ENCODE measurements at places on chromosomes 2 and 18. TPM values are rescaled to one million over a fixed set of nuclear protein-coding genes. Genes with fewer than 3 reads are reported as not detected.
A peak's percentile ranks its signal among the peaks of the same experiment; 100 is the strongest.

DNA sequence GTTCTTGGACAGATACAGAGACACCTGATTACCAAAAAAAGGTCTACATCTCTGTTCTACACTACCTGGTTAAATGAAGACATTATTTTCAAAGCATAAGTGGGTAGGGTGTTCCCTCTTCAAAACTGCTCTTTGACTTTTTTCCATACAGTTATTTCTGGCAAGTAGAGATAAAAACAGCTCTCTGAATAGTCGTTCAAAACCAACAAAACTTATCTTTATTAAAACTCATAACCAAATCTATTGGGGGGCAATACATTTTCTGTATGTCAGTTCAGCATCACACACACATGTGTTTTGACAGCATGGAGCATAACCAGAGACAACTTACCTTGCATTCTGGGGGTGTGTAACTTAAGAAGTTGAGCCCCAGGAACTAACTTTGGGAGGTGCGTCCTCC is 149.0 kb upstream of the EPC2 start:
- DNase-seq = no peak

Gene RASGRP3
- 9.2 TPM for total RNA-seq

Gene ASB18
- total RNA-seq = not detected

Gene CFC1
- not detected for total RNA-seq

Gene TPO
- total RNA-seq = 18.8 TPM

Gene FKBP7
- 21.0 TPM for total RNA-seq

GRCh38 chr2:37326285-37326684 is 1.7 kb upstream of the PRKD3 start:
- DNase-seq = peak; percentile 75

Gene VWA3B
- total RNA-seq = not detected

DNA sequence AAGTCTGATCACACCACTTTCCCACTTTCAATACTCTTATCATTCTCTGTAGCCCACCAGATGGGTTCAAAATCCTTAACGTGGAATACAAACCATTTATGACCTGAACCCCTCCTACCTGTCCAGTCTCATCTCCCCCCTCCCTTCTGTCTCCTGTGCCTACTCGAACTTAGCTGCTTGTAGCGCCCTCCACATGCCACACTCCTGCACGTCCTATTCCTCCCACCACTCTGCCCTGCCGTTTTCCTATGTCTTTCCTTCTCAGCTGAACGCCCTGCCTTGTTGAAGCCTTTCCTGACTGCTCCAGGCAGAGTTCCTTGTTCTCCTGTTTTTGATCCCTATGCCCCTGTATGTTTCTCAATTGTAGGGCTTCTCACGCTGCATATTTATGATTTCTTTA is 390.1 kb downstream of the HRH4 start:
- DNase-seq = no peak

GRCh38 chr18:36031903-36032302 is 35.5 kb downstream of the RPRD1A start:
- no peak for DNase-seq

DNA sequence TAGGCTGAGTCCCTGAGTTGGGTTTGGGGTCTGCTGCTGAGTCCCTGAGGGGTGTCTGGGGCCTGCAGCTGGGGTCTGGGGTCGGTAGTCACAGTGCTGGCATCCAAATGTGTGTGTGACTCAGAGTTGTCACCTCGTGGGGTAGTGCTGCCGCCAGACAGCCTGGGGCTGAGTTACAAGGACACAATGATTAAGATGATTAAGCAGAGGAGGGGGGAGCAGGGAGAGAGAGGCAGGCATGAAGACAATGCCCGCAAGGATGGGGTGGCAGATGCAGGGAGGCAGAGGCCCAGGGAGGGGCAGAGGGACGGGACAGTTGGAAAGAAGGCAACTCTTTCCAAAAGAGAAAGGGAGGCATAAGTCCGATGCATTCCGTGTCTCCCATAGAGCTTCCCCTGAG is 120.2 kb downstream of the CELF4 start:
- no peak for DNase-seq

Gene ZSWIM2
- not detected for total RNA-seq

- no peak for DNase-seq
These were observed 210.1 kb downstream of the WDR7 start for GRCh38 chr18:56861244-56861643.

GRCh38 chr2:136653861-136654260 is 111.5 kb upstream of the THSD7B start:
- no peak for DNase-seq

DNA sequence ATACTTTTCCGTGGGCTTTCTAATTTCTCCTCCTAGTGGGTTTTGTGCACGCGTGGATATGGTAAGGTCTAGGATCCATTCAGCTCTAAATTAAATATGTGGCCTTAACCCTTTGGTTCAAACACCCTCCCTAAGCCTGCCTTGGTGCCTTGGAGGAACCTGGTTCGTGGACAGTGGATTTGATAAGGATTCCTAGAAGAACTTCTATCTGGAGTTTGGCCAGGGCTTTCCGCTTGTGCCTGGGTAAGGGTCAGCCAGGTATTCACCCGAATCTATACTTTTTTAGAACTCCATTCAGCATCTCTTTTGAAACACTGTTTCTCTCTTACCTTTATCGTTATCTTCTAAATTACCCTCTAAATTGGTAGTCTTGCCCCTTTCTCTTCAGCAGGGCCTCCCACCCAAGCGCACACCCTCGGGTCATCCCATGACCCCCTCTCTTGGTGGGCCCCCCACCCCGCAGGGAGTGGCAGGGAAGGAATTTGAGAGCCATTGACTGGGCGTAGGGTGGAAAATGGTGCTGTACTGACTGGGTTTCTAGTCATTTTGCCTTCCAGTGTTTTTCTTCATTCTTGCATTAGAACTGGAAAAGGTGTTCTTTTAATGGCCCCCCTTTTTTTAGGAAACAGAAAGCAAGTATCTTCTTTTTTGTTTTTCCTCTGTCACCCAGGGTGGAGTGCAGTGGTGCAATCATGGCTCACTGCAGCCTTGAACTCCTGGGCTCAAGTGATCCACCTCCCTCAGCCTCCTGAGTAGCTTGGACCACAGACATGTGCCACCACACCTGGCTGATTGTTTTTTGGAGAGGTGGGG is 1.8 kb downstream of the SOCS6 start:
- no peak for DNase-seq

GRCh38 chr2:226798422-226799210 is 1.0 kb downstream of the IRS1 start:
- DNase-seq = no peak

- DNase-seq = no peak
These were observed 34.8 kb downstream of the SEMA4F start for GRCh38 chr2:74688881-74689280.

DNA sequence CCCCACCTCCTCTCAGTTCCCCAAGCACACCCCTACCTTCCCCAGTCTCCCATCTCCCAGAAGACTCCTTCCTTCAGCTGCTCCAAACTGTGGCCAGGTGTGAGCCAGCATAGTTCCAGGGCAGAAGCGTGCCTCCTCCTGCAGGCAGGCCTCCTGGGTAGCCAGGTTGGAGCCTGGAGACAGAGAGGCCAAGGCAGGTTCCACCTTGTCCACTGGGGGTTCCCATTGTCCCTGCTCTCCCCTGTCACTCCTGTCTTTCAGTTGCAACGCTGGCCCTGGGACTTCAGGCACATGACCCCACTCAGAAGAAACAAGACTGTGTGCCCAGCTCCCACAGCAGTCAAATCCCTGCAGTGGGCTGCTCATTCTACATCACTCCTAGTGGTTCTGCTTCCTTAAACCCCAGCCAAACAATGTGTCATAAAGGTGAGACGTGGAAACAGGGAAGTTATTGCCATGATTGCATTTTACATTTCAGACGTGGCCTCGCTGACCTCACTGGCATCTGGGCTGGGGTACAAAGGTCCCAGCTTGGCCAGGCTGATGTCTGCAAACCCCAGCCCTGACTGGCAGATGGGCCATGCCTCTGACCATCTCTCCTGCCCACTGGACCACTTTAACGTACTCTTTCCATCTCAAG is 96.5 kb upstream of the BOD1L2 start:
- no peak for DNase-seq

DNA sequence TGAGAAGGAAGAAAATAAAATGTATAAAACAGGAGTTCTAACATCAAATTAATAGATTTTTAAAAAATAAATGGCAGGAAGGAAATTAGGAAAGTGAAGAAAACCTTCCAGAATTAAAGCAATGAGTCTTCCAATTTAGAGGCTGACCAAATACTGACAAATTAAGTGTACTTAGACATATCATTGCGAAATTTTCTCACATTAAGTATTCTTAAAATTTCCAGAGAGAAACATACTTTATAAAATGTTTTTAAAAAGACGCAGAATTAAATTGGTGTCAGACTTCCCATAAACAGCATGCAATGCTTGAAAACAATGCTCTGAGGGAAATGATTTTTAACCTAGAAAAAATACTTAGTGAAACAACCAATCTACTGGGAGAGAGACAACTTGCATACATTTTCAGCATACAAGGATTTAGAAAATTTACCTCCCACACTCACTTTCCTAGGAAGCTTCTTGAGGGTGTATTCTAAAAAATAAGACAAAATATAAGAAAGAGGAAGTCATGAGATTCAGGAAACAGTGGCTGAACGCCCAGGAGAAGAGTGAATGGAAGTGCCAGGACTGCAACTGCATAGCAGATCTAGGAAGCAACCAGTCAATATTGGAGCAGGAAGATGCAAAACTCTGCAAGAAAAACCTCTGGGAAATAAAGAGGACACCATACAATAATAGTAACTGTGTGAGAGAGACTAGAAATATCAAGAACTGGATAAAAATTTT is 339.9 kb downstream of the ADCYAP1 start:
- DNase-seq = no peak

Gene ALMS1
- total RNA-seq = 36.5 TPM

Gene RAX
- not detected for total RNA-seq

DNA sequence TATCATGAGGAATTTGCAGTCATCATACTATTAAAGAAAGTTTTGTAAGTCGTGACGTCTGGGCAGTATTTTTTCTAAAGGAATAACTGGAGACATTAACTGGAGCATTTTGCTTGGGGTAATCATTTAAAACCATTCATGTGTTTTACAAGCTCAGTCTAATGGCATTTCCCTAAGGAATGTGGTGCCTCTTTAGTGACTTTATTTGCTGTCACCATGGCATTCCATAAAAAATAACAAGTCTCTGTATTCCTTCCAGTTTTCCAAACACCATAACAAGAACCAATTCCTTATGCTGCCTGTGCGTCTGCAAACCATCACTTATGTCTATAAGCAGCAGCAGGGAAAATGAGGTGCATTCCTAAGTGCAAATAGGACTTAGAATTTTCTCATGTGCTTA is 82.8 kb downstream of the EPB41L3 start:
- DNase-seq = no peak

DNA sequence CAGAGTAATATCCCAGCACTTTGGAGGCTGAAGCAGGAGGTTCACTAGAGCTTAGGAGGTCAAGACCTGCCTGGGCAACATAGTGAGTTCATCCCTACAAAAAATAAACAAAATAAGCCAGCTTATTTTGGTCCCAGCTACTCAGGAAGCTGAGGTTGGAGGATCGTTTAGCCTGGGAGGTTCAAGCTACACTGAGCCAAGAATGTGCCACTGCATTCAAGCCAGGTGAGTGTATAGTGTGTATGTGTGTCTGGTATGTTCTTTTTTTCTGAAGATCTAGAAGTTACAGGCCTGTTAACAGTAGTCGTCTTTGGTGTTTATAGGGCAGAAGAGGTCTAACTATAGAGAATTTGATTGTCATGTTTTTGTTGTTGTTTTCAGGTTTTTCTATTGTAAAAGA is 40.2 kb downstream of the ZC3H15 start:
- DNase-seq = no peak

DNA sequence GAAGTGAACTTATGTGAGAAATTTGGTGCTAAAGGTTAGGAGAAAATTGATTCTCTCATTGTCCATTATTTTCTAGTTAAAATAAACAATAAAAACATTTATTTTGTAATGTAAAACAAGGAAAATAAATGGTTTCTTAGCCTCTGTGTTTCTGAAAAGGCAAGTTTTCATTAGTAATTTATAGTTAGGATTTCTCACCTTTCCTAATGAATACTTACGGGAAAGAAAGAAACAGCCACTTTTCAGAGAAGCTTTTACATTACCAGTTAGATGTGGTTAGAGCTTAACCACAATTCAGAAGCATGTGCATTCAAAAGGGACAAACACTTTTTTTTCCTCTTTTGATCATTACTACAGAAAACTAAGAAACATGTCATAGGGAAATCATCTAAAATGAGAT is 18.8 kb downstream of the NEMP2 start:
- DNase-seq = no peak

Gene RETREG2
- total RNA-seq = 37.3 TPM

Gene G6PC2
- not detected for total RNA-seq

DNA sequence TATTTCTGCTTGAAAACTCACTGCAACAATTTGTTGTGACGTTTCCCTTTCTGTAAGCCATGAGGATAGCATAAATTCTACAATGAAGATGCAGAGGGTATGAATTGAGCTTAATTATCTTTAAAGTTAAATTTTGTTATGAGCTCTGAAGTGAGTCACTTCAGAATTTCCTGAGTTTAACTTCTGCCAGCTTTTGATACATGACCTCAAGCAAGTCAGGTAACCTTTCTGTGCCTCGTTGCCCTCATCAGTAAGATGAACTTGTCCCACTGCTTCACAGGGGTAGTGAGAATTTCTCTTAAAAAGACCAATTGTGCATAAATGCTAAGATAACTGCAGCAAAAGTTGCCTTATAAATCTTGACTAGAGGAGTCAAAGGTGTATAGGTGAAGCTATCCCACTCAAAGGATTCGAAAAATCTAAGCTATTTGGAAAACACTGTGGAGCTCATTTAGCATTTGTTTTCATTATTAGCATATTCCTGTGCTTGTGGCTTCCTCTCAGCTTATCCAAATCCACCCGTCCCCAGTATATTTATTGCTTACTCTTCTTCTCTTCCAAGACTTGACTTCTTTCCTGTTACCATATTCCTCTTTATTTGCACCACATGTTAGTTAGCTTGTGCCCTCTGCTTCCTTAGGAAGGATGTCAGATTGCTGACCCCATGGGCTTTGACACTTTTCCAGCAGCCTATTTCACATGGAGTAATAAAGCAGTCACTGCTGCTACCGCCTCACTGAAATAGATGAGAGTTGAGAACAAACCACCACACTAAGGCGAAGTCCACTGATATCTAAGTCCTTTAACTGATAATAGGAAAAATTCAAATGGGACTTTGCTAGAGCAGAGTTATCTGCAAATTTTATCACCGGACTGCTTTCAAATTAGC is 428.6 kb downstream of the ERBB4 start:
- DNase-seq = no peak

Gene NCKAP1
- 160 TPM for total RNA-seq

- DNase-seq = no peak
These were observed 185.9 kb upstream of the SPHKAP start for GRCh38 chr2:228367356-228367755.

GRCh38 chr2:201996006-201996405 is 37.6 kb upstream of the FZD7 start:
- DNase-seq = no peak

GRCh38 chr2:226661789-226662545 is 137.7 kb downstream of the IRS1 start:
- peak; percentile 70 for DNase-seq

Gene COBLL1
- 22.4 TPM for total RNA-seq

Gene ST6GAL2
- 0.83 TPM for total RNA-seq

All from sigmoid colon (tissue), 7 donors.